ENCODE measurements at places on chromosomes 5 and 9.

- DNase-seq = no peak
Measured at GRCh38 chr9:98590101-98590500, 118.6 kb downstream of the GABBR2 start.

DNA sequence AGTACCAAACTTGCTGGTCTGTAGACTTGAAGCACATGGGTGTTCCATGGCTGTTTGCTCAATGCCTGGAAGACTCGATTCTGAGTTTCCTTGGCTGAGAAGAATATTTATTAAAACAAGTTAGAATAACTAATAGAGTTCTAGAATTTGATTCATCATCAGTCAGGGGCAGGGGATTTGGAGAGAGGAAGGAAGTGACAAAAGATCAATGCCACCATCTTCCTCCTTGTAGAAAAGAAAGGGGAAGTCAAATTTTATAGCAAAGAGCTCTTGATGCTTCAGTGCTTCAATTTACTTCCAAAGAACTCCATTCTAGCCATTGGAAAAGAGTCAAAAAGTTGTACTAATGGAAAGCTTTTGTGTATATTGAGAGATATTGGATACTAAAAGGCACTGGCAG, 236.3 kb downstream of the MCTP1 start:
- no peak for DNase-seq

- DNase-seq = no peak
Measured at GRCh38 chr5:31553863-31554262, 21.8 kb downstream of the C5orf22 start.

GRCh38 chr9:89436963-89437625, 60.8 kb downstream of the SEMA4D start:
- peak; percentile 91 for DNase-seq

- DNase-seq = no peak
Measured at GRCh38 chr5:99141534-99142128, 212.8 kb upstream of the CHD1 start.

- DNase-seq = no peak
Measured at GRCh38 chr5:146647656-146648199, 131.7 kb upstream of the GPR151 start.

DNA sequence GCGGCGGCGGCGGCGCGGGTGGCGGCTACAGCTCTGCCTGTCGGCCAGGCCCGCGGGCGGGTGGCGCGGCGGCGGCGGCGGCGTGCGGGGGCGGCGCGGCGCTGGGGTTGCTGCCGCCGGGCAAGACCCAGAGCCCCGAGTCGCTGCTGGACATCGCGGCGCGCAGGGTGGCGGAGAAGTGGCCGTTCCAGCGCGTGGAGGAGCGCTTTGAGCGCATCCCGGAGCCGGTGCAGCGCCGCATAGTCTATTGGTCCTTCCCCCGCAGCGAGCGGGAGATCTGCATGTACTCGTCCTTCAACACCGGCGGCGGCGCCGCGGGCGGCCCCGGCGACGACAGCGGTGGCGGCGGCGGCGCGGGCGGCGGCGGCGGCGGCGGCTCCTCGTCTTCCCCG, 296 bp downstream of the ZSWIM6 start:
- peak; percentile 59 for DNase-seq

DNA sequence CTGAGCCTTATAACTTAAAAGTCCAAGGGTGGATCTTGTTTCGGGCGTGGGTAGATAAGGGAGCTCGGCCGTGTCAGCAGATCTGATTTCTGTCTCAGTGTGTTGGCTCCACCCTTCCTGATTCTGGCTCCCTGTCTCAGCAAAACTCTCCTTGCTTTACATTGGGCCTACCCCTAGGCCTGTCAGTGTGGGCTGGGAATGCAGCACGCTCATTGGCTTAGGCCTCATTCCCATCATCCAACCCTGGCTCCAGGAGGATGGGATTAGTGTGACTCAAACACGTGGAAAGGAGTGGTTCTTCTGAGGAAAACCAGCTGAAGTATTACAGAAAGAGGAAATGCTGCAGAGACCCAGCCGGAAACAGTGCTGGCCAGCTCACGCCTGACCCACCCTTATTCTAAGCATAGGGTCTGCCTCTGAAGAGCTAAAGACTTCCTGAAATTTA, 59.9 kb downstream of the ZFAND5 start:
- DNase-seq = no peak

DNA sequence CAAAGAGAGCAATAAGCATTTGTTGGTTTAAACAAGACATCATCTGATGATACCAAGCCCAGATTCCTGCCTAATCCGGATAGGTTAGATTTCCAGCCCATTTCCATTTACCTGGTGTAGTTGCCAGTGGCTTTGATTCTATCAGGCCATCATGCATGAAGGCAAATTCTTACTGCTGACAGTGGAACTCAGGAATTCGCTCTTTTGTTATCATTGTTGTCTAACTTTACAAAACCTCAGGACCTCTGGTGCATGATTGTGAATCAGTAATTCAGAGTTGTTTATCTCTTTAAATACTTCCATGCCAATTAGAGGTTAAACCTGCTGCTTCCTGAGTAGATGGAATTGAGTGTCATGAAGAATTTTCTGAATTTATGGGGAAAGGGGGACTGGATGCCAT, 76.5 kb downstream of the C9orf152 start:
- DNase-seq = no peak

DNA sequence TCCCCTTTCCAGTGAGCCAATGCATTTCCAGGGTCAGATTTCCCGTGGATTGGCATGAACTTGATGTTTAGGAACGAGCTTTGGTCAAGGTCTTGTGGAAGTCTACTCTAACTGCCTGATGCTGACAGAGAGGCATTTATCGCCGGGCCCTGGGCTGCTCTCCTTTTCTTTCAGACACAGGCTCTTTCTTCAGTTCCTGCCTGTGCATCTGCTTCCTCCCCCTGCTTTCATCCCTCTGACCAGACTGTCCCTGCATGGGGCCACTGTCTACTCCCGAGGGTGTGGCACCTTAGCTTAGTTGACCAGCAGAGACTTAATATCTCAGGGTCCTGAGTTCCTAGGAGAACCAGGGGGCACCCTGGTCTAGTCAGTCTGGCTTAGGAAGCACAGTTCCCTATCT, 41.2 kb downstream of the RALGPS1 start:
- DNase-seq = no peak

DNA sequence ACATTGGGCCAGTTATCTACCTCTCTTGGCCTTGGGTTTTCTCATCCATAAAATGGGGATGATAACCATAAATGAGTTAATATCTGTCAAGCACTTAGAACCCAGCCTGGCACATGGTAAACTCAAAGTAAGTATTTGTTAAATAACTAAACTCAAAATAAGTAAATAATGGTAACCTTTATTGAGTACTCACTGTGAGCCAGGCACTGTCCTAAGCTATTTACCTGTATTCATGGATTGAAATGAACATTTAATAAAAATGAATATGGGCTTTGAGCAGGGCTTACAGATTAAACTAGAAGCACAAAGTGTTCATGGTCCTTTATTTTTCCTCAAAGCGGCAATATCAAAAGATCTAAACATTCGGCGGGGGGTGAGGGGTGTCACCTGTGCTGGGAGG, 16.7 kb downstream of the CORO2A start:
- no peak for DNase-seq

GRCh38 chr9:96056226-96056625, 180.7 kb downstream of the ERCC6L2 start:
- DNase-seq = no peak

Measured in CD4-positive, alpha-beta memory T cell (primary cell).